KG1 (cell line): ENCODE measurements at places on chromosomes 6 and 20.

DNA sequence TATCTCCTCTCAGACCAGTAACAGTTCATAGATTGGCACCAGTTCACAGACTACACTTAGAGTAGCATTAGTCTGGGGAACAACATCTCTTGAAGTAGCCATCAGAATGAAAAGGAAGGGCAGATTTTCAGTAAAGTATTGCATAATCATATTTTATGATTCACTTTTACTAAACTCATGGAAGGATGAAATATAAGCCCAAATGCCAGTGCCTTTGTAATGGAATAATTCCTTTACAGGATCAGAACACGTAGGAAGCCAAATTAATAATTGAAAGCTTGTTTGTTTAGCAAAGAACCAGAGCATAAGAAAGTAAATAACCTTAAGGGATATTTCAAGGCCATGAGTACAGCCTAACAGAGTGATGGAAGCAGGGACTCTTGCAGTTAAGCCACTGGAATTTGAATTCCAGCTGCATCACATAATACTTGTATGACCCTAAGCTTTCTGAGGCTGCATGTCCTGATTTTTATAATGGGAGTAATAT is 11.4 kb upstream of the LOC128125822 start:
- DNase-seq: no peak

GRCh38 chr20:63258781-63259180 is 4.5 kb upstream of the NKAIN4 start:
- no peak for DNase-seq

GRCh38 chr6:131998255-131998982 is 47.2 kb upstream of the CCN2 start:
- no peak for DNase-seq

- no peak for DNase-seq
Observed at GRCh38 chr6:4632421-4632820, 143.8 kb upstream of the CDYL start.

GRCh38 chr20:53557130-53557529 is 36.5 kb downstream of the ZNF217 start:
- DNase-seq: no peak

DNA sequence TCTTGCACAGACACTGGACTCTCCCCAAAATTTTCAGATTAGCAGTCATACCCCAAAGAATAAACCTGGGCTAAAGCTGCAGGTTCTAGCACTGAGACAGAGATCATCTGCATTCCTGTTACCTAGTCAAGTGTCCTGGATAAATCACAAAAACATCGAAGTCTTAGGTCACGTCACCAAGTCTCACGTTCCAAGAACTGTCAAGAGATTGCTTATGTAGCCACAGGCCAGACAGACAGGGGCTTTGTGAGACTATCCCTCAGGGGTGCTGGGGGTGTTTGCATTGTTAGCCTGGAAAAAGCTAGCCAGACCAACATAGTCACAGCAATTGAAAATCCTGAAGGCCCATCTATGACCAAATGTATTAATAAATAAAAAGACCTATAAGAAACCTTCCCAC is 243.1 kb upstream of the PREP start:
- DNase-seq: no peak

- DNase-seq: no peak
Observed at GRCh38 chr6:142796571-142796970, 148.4 kb downstream of the HIVEP2 start.

DNA sequence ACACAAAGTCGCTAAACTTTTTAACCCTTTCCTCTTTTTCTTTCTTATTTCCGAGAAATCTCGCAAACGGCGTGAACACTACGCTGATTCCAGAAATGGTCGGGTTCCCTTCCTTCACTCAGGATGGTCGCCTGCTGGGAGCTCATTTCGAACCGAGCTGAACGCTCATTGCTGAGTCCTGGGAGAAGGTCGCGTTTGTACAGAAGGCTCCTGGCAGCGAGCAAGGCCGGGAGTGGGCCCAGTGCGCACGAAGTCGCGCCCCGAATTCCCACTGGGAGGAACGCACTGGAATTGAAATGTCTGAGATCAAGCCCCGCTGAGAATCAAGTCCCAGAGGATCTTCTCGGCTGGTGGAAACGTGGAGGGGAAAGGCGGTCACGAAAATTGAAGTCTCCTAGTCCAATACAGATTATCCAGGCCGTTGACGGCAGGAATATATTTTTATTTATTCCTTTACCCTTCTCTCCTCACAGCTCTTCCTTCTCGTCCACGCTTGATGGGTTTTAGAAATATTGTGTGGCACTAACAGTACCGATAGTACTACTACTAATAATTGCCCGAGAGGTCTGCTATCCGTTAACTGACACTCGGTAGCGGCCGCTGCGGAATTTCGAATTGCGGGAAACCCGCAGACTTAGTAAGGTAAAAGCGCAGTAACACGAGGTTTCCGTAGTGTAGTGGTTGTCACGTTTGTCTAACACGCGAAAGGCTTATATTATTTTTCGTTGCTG is 207.2 kb upstream of the ZNF184 start:
- DNase-seq: no peak

DNA sequence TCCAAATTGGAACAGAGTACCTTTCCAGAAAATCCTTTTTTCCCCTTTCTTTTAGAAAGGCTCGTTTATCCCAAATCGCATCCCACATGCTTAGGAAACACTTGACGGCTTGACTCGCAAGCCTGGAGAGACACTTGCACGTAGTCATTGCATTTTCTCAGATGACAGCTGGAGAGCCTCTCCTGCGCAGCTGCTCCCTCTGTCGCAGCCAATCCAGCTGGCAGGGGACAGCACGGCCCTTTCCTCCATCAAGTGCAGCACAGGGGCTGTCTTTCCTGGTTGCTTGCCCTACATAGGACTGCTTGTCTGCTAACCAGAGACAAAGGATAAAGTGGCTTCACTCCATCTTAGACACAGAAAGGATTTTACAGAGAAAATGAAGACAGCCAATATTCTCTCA is 77.6 kb upstream of the RGS17 start:
- no peak for DNase-seq

GRCh38 chr6:29589423-29590048 is 4.6 kb downstream of the OR2H2 start:
- peak; percentile 4 for DNase-seq

GRCh38 chr20:57262784-57263609 is 3.4 kb downstream of the BMP7 start:
- no peak for DNase-seq

GRCh38 chr6:24403501-24403824 is 727 bp downstream of the MRS2 start:
- no peak for DNase-seq

- no peak for DNase-seq
Observed at GRCh38 chr6:170029416-170030283, 261.2 kb downstream of the DLL1 start.

DNA sequence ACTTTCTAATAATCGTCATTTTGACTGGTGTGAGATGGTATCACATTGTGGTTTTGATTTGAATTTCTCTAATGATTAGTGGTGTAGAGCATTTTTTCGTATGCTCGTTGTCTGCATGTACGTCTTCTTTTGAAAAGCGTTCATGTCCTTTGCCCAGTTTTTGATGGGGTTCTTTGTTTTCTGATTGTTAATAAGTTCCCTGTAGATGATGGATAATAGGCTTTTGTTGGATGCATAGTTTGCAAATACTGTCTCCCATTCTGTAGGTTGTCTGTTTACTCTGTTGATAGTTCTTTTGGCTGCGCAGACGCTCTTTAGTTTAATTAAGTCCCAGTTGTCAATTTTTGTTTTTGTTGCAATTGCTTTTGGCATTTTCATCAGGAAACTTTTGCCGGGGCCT is 32.3 kb upstream of the XRN2 start:
- DNase-seq: no peak

GRCh38 chr6:137049095-137049494 is 4.3 kb upstream of the IL20RA start:
- no peak for DNase-seq

DNA sequence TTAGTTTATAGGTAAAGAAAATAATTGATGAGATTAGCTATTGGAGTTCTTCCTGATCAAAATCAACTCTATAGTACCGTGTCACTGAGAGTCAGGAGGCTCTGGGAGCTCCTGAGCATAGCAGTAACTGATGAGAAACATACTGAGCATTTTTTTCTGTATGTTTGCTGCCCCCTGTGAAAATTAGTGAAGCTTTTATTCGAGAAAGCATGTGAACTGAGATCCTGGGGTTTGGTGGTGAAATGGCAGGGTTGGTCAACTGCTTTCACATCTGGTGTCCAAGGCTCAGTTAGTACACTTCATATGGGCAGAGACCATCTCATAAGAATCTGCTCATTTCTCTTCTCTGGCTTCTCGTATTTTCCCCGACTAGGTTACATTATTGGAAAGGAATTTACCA is 4.1 kb upstream of the ABT1 start:
- DNase-seq: no peak

DNA sequence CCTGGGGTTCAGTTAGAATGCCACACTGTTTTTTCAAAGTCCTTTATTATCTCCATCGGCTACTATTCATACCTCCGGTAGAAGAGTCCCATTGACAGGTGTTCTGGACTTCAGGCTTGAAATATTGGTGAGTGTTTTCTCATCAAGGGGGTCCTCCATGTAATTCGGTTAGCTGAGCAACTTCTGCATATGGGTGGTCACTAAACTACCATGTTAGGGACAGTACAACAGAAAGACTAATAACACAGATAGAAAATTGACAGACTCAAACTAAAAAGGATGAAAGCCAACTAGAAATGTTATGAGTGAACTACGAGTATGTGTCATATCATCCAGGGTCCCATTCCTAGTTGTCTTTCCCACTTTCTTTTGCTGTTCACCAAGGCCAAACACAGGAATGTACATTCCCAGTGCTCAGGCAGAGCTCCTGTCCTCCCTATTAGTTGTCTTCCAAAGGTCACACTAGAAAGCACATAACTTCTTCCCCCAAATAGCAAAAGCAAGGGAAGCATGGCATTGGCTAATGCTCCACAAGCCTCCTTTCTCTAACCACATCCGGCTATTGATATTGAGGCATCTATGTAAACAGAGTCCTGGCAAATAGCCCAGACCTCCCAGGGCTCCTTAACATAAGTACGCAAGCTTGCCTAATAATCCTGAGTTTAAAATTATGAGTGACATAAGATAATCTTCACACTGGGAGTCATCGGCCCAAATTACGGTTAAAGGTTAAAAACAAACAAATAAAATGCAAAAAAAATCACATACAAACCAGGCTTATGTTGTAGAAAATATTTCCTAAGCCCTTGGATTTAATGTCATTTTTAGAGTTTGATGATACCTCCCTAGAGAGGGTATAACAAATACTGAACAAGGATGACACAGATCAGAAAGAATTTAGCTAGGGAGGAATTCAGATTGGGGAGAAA is 13.2 kb downstream of the CCN2 start:
- no peak for DNase-seq

DNA sequence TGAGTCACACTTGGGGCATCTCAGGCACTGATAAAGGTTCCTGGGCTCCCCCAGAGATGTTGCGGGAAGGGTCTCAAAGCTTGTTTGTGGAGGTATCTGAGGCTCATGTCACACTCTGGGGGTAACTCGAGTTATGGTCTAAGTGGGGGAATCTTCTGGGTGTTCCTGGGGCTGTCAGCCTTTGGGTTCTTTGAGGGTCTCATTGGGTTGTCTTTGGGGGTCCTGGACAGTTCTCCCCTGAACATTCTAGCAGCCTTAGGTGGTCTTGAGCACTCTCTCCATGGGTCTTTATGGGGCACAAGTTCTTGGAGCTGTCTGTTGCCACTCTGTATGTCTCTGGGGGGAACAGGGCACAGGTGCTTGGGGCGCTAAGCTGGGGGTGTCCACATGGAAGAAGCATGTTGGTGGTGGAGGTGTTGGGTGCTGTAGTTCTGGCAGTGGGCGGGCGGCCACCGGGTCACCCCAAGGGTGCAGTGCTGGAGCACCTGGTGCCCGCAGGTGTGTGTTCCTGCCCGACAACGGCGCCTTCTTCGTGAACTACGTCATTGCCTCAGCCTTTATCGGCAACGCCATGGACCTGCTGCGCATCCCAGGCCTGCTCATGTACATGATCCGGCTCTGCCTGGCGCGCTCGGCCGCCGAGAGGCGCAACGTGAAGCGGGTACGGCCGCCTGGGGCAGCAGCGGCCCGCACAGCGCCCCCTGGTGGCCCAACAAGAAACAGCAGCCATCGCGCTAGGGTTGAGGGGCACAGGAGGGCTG is 7.1 kb upstream of the CAPN11 start:
- DNase-seq: peak; percentile 43

- no peak for DNase-seq
Observed at GRCh38 chr20:58233881-58234528, 5.6 kb upstream of the ANKRD60 start.

GRCh38 chr20:57904314-57905105 is 194.7 kb upstream of the PMEPA1 start:
- no peak for DNase-seq

DNA sequence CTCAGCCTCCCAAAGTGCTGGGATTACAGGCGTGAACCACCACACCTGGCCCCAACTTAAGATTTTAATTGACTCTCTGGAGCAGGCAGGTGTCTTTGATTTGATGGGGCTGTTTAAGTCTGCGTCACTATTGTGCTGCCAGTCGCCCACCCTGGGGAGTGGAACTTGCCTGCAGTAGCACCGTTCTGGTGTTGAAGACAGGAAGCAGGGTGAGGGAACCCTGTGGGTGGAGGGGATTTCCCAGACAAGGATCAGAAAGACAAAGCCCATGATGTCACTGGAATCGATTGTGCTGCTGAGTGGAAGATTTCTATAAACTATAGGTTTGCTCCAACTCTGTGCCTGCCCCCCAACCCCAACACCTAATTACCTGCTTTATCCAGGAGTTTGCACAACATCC is 11.0 kb downstream of the ALDH8A1 start:
- DNase-seq: no peak

- DNase-seq: no peak
Observed at GRCh38 chr20:31962761-31963160, 5.2 kb upstream of the XKR7 start.

GRCh38 chr6:154839546-154839945 is 106.3 kb downstream of the SCAF8 start:
- no peak for DNase-seq

- no peak for DNase-seq
Observed at GRCh38 chr20:64025101-64025825, 10.7 kb upstream of the C20orf204 start.

DNA sequence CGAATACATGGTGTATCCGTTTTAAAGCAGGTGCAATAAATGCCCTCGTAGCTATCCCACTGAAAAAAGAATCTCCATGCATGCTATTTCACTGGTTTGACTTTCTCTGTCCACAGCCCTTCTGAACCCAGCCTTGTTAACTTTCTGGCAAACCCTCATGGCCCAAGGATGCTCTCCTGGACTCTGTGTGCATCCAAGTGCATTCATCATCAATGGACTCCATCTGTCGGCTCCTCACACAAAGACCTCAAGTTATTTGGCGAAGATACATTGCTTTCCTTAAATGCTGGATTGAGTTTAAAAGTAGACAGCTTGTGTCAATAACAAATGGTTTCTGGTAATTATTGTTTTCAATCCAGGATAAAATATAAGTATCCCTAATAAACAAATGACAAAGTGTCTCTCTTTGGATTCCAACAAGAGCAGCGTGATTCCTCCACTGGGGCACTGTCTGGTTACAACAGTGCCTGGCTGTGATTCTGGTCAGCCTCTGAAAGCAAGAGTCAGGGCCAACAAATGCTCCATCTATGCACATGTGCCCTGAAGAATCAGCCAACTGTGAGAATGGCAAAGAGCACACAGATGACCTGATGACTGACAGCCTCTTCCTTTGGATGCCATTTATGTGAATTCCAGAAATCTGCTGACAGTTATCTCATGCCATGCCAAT is 55.7 kb downstream of the FYN start:
- no peak for DNase-seq
